NCI-H526 (cell line): ENCODE measurements at places on chromosomes 12 and 14.

GRCh38 chr14:94545131-94545841 is 16.0 kb upstream of the SERPINA4 start:
- no peak for DNase-seq

GRCh38 chr12:120801146-120801545 is 75.5 kb downstream of the ACADS start:
- no peak for DNase-seq

DNA sequence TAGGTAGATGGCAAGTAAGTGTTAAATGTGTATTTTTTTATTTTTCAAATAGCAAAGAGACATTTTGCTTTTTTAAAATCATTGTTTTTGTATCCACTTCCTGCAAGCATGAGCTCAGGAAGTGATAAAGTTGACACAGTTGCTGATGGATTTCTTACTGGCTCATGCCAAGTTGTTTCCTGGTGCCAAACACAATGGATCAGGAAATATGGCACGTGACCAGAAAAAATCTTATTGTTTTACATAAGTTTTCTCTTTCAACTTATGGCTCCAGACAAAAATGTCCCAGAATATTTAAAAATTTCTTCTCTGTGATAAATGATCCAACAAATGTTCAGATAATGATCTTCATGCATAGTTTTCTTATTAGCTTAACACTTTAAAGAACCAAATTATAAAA is 1279.1 kb upstream of the FLRT2 start:
- DNase-seq, result no peak

DNA sequence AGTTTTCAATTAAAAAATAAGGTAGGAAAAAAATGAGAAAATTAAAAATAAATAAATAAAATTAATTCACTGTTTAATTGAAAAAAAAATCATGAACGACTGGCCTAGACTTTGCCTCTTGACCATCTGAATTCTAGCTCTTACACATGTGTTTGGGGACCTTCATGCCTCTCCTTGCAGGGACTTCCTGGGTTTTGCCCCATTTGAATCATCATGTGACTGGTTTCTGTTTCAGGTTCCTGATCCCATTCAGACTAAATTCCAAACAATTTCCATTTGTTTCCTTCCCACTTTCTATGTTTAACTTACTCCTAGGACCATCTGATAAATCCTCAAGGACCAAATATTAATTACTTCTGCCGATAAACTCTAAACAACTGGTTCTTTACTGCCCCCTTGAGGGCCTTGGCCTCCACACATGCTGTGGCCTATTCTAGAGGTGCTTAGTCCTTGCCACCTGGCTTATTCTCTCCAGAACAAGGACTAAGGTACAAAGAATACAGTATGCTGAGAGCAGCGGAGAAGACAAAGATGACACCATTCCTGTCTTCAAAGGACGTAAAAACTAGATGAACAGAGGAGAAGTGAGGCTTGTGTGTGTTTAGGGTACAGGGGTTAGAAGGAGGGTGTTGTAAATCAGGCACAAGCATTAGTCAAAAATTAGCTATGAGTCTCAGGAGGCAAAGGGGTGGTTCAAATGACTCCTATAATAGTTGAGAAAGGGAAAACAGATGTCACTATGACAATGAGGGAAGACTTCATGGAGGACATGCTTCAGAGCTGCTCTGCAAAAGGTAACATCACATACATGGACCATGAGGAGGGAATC is 125.8 kb upstream of the AVPR1A start:
- DNase-seq, result peak; percentile 85

- DNase-seq, result no peak
Measured at GRCh38 chr12:24228371-24228770, 278.9 kb upstream of the SOX5 start.

DNA sequence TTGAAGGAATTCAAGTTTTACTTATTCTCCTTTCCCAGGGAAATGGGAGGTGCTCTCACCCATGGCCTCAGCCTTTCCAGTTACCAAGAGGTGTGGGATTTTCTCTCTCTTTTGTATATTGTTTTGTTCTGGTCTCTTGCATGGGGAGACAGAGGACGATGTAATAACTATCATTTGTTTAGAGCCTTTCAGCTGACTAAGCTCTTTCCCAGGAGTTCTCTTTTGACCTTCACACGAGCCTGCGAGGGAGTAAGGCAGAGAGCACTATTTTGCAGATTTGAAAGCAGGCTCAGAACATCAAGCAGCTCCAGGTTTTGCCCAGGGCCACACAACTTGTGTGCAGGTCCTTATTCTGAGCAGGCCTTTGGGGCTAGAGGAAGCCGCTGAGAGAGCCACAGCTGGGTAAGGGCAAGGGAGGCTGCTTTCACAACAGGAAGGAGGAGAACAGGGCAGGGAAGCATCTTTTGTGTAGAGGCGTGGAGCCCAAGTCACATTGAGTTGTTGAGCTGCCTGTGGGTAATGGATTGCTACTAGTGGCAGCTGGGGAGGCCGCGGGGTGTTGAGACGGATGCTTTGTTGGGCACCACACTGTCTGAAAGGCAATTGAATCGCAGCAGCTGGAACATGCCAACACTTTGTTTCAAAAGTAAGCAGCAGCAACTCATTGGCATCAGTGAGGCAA is 116.2 kb downstream of the PRMT8 start:
- no peak for DNase-seq
